OCI-LY7 (cell line): ENCODE measurements at places on chromosomes 16 and 17. TPM values are rescaled to one million over a fixed set of nuclear protein-coding genes. Genes with fewer than 3 reads are reported as not detected.

The TBKBP1 gene
- total RNA-seq, result 15.2 and 16.0 TPM in 2 replicates

The DNAI2 gene
- not detected in 2 replicates for total RNA-seq

The CALB2 gene
- total RNA-seq, result not detected in 2 replicates

The RAB37 gene
- 12.7 and 18.9 TPM in 2 replicates for total RNA-seq

The ALDH3A1 gene
- not detected in 2 replicates for total RNA-seq

The CD300H gene
- not detected in 2 replicates for total RNA-seq

The CD300E gene
- not detected in 2 replicates for total RNA-seq

The MYH11 gene
- 33.3 and 33.8 TPM in 2 replicates for total RNA-seq

The FOXN1 gene
- not detected in 2 replicates for total RNA-seq

The CA5A gene
- total RNA-seq, result not detected in 2 replicates

The PKMYT1 gene
- total RNA-seq, result 195 and 197 TPM in 2 replicates

The KRT17 gene
- 0.70 and 2.1 TPM in 2 replicates for total RNA-seq

The PLA2G10 gene
- 0.39 TPM in 1 of 2 replicates, not detected in the other for total RNA-seq
